ENCODE measurements at places on chromosomes 12 and 14.

DNA sequence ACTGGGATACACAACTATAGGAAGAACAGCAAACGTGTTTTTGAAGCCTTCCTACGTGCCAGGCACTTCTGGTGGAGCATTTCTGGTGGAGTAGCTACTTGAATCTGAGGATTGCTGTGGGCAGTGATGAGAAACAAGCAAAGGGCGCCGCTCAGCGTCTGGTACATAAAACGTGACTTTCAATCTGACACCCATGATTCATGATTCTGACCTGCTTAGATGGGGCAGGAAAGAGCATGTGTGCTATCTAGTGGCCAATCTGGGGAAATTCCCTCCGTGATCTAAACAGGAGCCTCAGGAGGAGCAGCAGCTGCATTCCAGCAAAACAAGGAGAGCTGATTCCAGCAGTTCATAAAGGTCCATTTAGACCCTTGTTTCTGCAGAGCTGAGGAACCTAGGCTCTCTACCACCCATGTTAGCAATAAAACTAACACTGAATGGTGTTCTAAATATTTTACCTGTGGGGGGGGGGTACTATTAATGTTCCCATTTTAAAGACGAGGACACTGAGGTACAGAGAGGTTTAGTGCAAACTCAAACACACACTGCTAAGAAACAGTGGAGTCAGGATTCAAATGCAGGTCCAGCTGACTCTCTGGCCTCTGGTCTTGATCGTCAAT lies 37.8 kb downstream of the PAH start:
- peak; percentile 62 for DNase-seq

DNA sequence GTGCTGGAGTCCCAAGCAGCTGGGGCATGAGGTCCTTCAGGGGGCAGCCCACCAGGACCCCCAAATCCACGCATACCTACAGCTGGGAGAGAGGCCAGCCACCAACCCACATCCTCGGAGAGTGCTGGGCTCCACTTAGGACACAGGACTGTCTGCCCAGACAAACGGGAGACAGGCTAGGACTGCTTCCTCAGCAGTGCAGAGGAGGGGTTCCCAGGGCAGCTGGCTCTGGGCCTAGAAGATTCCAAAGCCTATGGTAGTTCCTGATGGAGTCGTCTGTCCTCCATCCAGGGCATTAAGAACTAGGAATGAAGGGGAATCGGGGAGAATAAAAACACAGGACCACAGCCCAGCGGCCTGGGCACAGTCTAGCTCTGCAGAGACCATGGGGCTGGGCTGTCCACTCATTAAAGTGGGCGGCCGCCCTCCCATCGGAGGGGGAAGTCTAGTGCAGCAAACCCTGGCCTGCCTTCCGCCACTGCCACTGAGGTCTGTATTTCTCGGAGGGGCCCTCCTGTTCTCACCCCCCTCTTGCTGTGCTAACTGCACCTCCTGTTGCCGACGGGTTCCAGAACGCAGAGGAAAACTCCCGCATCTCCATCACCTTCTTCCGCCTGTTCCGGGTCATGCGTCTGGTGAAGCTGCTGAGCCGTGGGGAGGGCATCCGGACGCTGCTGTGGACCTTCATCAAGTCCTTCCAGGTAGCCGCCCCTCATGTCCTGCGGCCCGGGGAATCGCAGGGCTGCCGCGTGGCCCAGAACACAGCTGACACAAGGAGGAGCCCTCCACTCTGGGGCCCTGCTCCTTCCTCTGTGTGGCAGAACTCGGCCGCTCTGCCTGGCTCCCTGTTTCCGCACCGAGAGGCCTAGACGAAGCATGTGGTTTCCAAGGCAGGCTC lies 143.5 kb upstream of the FKBP4 start:
- DNase-seq = no peak

DNA sequence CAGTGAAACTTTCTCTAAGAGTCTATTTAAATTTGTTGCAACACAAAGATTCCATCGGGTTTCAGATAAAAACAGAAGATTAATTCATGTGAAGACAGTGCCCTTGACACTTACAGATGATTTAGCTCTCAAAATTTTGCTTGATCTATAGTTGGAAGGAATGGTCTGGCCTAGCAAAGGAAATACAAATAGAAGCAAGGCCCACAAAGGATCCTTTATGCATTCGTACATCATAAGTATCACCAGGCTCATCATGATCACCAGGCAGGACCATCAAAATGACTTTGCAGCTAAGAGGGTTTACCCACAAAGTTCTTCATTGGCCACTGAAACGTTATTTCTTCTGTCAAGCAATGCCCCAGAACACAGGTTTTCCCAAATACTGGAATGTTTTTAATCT lies 24.8 kb downstream of the JKAMP start:
- DNase-seq = no peak

DNA sequence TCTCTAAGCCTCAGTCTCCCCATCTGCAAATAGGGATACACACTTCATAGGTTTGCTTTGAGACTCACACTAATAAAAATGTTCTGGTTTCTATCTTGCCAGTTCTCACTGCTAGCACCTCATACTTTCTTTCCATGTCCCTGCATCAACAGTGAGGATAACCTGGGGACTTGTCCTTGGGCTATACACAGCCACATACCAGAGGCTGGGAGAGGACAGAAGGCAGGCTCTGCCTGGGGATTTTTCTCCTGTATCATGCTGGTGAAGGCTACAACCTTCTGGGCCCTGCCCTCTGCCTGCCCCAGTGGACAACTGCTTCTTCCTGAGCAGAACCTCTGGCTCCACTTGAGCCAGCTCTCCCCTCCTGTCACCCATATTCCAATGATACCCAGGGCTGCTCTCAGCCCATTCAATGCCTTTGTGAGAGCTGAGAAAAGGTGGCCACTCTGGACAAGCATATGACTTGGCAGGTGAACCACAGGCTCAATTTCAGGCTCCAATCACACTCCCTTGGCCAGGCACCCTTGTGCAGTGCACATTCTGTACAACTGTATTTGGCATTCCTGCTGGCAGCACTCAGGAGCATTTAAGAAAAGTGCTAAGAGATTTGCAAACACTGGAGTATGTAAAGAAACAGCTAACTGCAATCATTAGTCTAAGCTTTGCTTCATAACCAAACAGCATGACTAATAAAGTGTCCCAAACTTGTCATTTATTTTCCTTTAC lies 135.8 kb upstream of the VRK1 start:
- DNase-seq = no peak

DNA sequence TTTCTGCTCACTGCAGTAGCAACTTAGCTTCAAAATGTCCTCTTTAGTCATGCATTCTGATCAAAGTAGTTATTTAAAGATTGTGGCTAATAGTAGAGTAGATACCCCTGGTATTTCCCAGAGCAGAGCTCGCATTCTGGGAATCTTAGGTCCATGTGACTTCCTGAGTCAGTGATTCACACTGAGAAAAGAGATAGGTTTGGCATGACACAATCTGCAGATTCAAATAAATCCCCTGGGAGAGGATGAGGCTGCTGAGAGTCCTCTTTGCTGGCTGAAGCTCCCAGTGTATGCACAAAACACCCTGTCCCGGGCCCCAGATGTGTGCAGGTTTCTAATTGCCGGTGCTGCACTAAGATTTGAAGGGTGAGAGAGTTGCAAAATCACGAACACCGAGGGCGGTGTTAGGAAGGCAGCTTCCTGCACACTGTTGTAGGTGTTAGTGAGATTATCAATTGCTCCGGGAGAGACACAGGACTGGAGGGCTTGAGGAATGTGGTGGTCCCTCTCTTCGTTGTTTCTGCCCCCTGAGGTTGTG lies 233.2 kb downstream of the NRXN3 start:
- no peak for DNase-seq
